Ovary (tissue), 10 donors: ENCODE measurements at places on chromosomes 11 and 22.

- DNase-seq, result no peak
Observed at GRCh38 chr11:68215087-68215445, 2.0 kb upstream of the KMT5B start.

GRCh38 chr11:2156416-2157182, 4.4 kb downstream of the INS start:
- peak; percentile 73 for DNase-seq

DNA sequence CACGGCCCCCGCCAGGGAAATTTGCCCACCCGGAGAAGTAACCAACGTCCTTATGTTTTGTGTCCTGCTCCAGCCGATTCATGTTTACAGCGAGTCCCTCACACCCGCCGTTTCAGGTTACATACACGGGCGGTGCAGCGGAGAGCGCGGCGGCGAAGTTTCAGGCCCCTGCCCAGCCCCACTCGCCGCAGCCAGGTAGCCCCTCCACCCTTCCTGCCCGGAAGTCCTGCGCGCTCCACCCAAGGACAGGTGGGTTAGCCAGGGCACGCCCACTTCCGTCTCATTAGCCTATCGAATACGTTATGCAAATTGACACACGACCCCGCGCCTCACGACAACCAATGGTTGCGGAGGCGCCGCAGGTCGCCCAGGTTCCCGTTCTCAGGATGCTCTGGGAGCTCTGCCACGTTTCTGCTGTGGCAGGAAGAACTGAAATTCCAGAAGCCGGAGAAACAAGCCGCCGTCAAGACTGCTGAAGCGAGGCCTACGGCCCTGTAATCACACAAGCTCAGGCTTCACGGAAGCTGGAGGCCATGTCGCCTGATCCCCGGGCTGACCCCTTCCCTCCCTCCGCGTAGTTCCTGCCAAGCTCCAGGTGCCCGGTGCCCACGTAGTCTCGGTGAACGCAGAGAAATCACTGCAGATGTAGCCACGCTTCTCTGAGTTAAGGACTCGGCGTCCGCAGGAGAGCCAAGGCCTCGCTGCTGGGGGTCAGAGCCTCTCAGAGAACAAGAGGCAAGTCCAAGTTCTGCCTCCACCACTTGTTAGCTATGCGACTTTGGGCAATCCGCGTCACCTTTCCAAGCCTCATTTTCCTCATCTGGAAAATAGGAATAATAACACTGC, 22.4 kb upstream of the MYH9 start:
- DNase-seq, result peak; percentile 91

DNA sequence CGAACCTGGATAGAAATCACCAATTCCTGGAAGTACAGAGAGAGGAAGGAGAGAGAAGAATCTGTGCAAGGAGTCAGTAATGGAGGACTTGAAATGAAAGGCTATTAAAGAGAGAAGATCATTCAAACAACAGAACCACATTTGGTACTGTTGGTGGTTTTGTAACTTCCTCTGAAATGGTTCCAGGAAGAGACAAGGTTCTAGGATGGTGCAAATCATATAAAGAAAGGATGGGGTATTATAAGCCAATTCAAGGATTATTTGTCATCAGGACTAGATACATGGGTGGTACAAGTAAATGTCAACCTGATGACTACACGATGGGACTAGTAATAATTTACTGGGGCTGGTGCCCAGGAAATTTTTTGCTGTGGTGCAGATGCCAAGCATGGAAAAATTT, 28.9 kb upstream of the TMA7B start:
- no peak for DNase-seq

DNA sequence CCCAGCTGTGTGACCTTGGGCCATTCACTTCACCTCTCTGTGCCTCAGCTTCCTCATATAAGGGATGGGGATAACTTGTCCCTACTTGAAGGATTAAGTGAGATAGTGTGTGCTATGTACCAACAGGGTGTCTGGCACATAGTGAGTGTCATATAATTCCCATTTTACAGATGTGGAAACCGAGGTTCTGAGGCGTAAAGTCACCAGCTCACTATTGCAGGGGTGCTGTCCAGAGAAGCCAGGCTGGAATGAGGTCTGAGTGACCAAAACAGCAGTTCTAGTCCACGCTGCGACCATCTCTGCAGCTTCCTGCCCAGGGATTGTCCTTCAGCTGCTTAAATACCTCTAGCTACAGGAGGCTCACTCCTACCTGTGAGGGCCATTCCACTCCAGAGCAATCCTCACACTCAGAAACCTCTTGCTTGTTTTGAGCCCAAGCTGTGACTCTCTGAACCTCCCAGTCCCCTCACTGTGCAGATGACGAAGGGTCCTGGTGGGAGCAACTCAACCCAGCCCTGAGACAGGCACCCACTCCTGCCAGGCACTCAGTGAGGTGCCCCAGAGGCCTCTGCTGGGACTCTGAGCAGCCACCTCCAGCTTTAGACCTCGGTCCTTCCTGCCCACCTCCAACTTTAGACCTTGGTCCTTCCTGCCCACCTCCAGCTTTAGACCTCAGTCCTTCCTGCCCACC, 5.8 kb downstream of the MB start:
- DNase-seq, result peak; percentile 10

GRCh38 chr22:29994027-29994715, 86.1 kb upstream of the HORMAD2 start:
- DNase-seq, result no peak

DNA sequence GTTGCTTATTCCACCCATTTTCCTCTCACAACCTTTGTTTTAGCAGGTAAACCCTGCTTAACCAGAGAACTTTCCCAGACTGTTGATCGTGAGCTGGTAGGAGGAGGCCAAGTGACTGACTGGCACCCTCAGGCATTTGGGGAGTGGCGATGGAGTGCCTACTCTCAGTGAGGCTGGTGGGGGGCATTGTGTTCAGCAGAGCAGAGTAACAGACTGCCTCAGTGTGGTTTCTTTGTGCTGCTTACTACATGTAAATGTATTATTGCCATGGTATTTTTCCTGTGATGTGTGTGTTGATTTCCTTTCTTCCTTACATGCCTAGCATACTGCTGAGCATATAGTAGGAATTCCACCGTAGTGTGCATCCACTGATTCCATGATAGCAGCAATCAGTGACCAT, 2.6 kb downstream of the MARK2 start:
- DNase-seq, result no peak

DNA sequence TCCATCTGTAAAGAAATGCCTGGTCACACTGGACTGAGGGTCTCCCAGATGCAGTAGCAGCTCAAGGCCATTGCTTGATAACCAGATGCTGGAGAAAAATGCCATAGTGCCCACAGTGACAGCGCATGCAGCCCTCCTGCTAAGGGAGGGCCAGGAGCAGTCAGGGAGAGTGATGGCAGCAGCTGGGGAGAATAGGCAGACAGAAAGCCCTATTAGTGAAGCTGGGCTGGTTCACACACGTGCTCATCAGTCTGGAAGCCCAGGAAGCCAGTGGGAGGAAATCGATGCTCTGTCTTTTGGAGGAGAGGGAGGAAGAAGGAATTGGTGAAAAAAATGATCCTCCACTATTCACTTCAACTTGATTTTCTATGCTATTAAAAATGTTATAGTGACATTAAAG, 82.9 kb downstream of the OSBP2 start:
- DNase-seq, result no peak

- DNase-seq, result no peak
Observed at GRCh38 chr11:123454060-123454651, 24.1 kb downstream of the GRAMD1B start.

DNA sequence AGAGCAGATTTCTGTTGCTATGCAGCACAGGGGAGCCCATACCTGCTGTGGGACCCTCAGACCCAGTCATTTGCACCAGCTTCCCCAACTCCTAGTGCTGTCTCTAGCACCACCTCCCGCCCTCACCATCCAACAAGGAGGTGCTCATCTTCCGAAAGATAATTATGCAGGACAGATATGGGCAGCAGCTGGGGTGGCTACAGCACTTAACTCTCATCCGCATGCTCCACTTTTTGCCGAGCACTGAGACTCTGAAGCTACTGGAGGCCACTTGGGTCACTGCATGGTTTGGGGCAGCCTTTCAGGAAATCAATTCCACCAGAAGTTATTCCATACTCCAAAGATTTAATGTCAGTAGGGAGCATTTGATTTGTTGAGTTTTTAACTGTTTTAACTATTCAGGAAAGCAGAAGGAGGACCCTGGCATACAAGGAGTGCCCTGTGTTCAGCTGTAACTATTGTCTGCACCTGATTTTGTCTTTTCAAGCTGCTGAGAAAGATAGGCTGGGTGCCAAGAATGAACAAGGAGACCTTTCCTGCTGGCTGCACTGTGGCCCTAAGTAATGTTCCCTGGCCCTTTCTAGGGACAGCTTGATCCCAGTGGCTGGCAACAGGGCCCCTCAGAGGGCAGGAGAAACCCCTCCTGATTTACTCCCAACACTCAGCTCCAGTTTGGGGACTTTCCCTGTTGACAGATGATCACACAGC, 67.3 kb upstream of the CSNK2A3 start:
- no peak for DNase-seq

DNA sequence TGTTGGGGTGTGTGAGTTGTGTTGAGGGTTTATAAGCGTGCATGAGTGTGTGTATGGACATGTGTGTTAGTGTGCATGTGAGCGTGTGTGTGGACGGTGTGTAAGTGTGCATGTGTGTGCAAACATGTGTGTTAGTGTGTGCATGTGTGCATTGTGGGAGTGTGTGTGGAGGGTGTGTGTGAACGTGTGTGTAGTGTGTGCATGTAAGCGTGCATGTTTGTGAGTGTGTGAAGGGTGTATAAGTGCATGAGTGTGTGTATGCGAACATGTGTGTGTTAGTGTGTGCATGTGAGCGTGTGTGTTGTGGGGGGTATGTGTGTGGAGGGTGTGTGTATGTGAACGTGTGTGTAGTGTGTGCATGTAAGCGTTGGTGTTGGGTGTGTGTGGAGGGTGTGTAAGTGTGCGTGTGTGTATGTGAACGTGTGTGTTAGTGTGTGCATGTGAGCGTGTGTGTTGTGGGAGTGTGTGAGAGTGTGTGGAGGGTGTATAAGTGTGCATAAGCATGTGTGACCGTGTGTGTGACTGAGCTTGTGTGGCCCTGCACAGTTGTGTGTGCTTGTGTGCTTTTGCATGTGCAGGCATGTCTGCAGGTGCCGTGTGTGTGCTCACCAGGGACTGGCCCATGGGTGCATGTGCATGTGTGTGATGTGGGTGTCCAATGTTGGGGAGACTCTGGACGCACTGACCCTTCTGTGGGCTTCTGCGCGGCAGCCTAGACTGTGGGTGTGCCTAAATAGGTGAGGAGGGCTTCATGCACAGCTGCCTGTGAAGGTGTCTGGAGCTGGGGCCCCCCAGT, 866.2 kb downstream of the TBC1D22A start:
- DNase-seq, result peak; percentile 4

DNA sequence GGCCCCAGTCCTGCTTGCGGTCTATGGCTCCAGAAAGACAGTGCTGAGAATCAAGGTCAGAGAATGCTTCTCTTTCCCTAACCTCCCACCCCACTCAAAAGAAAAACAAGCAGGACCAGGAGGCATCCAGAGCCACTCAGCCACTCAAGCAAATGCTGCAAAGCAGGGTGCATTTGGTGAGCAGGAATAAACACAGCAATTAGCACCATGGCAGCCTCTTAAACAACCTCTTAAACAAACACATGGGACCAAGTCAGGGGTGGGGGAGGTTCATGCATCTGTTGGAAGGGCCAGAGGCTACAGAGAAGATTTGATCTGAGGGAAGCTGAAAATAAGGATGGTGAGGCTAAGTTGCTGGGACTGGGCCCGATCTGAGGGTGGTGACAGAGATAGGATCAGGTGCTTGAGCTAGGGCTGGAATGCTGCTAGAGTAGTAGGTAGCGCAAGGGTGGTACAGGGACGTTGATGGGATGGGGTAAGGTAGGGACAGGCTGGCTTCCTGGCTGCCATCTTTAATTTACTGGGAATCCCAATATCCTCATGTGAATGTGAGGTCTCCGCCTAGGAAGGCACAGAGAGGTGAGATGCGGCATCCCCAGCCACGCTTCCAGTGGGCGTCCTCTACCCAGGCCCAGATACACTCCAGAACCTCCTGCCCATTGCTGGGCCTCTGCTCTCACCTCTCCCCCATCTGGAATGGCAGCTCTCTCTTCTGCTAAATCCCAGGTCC, 26.6 kb upstream of the LMO1 start:
- no peak for DNase-seq

- DNase-seq, result no peak
Observed at GRCh38 chr11:14015711-14016110, 53.2 kb downstream of the SPON1 start.

- DNase-seq, result no peak
Observed at GRCh38 chr11:87298155-87298554, 260.4 kb downstream of the TMEM135 start.

- no peak for DNase-seq
Observed at GRCh38 chr11:75535071-75535470, 9.3 kb upstream of the GDPD5 start.

DNA sequence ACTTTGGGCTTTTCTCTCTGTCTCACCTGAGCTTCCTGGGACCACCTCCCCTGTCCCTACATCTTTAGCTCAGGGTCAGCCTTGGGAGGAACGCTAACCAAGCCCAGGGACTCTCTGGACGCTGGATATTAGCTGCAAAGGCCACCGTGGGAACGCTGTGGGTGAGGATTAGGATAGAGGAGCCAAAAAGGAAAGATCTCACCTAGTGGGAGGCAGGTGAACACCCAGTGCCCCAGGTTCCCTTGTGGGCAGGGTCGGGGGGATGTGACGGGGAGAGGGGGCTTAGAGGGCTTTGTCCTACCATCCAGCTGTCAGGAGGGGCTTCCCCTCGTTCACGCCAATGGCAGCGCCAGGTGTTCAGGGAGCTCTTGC, 50.2 kb downstream of the LINC01488 start:
- no peak for DNase-seq

DNA sequence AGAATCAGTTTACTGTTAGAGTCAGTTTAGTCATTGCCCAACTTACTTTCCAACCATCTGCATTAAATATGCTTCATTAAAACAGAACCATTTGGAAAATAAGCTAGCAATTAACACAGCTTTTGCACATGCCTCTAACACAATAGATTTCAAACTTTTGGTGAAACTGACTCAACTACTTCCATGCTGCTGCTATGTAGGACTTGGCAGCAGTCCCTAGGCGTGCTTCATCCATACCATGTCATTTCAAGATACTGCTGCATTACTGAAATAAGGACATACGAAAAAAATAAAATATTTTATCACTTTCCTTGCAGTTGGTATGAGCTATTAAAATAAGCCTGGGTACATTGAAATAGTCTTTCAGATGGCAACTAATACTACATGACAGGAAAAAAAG, 65.5 kb upstream of the SOX6 start:
- DNase-seq, result no peak

DNA sequence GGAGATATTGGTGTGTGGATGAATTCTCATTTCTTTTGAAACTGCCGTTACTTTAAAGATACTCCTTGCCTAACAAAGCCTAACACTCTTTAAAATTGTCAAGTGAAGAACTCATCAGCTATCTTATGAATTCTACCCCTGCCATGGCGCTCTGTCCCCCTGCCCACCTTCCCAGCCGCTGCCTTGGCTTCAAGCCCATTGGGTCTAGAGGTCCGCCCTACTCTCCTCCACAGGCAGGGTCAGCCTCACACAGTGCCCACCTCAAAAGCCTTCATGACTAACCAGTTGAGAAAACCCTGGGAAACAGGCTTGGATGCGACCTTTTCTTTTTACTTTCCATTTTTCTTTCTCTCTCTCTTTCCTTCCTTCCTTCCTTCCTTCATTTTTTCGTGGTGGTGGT, 128.6 kb downstream of the RRAS2 start:
- DNase-seq, result no peak

- DNase-seq, result no peak
Observed at GRCh38 chr11:75413864-75414263, 14.5 kb downstream of the RPS3 start.
